WERI-Rb-1 (cell line): ENCODE measurements at places on chromosomes 4 and X.

- no peak for DNase-seq
Measured at GRCh38 chr4:1777822-1778641, 15.1 kb upstream of the FGFR3 start.

- no peak for DNase-seq
Measured at GRCh38 chr4:105541420-105541819, 11.0 kb upstream of the ARHGEF38 start.

GRCh38 chr4:53937918-53938317 is 126.5 kb downstream of the CHIC2 start:
- no peak for DNase-seq

- DNase-seq, result no peak
Measured at GRCh38 chrX:131987252-131987651, 35.9 kb upstream of the STK26 start.

DNA sequence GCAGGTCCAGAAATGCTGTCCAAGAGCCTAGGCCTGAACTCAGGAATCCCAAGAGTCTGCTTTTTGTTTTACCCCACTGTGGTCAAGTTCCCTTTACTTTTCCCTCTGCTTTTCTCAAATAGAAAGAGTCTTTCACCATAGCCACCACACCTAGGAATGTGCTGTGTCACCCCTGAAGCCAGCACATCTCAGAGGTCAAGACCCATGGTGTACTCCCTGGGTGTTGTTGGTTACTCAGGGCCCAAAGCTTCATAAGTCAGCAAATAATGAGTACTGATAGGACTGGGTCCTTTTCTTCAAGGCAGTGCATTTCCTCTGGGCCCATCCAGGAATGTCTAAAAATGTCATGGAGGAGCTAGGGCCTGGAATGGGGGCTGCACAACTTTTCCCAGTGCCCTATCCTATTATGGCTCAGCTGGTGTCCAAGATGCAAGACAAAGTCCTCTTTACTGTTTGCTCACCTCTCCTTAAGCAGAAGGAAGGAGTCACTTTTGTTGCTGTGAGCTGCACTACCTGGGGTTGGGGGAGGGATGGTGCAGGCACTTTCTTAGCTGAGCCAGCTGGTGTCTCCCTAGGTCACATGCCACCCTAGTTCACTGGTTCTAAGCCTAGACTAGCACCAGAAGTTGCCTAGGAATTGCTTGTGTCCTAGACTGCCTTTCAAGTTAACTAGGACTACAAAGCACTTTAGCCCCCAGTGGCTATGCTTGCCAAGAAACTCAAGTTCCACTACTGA is 62.4 kb upstream of the RXFP1 start:
- DNase-seq, result no peak

- no peak for DNase-seq
Measured at GRCh38 chr4:169249214-169249973, 21.4 kb downstream of the SH3RF1 start.

DNA sequence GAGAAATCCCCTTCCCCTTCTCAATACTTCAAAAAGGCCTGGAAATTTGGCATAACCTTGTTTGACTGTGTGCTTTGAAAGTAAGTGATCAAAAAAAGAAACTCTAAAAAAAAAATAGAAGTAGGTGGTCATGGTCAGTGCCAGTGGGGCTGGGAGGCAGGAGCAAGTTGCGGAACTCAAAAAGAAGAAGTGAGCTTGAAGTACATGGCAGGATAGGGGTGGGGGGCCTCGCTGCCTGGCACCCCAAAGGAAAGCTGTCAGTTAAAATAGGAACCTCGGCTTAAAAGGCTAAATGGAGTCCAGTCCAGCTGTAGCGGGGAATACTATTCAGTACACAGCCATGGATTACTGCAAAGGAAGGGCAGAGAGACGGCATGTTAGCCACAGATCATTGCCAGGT is 12.2 kb upstream of the NKRF start:
- DNase-seq, result no peak

- DNase-seq, result no peak
Measured at GRCh38 chr4:25687773-25688172, 32.1 kb downstream of the SLC34A2 start.

GRCh38 chr4:123517971-123518370 is 121.4 kb downstream of the SPRY1 start:
- DNase-seq, result no peak

GRCh38 chr4:63505714-63506460 is 903.4 kb downstream of the TECRL start:
- DNase-seq, result peak; percentile 11

GRCh38 chr4:105859233-105859632 is 36.0 kb upstream of the NPNT start:
- DNase-seq, result no peak

- no peak for DNase-seq
Measured at GRCh38 chr4:176849076-176849475, 56.4 kb upstream of the VEGFC start.

DNA sequence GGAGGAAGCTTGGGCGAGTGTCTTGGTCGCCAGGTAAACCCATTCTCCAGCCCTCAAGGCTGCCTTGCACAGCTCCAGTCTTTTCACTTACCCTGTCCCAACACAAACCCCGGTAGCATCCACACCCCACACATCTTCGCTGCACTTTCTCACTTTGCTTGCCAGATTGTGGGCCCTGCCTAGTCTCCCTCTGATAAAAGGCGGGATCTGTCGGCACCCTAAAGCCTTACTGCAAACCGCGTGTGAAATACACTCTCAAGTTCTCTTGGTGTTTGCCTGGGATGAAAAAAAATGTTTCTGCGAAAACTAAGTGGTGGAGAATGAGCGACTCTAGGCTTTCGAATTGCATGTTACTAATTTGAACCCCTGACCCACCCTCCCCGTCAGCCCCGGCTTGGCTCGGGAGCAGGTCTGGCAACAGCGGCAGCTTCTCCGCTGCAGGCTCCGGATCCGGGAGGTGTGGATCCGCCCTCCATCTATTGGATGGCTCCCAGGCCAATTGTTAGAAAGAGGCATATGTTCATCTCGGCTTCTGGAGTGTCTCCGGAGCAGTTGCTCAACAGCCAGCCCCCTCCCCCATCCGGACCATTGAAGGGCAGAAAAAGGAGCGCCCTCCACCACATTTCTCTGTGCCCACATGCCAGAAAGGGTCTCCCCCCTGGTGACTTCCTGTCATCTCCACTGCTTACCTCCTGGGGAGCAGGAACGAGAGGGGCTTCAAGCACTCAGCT is 3.0 kb upstream of the CITED1 start:
- peak; percentile 94 for DNase-seq

GRCh38 chr4:37793562-37793961 is 32.9 kb upstream of the PGM2 start:
- DNase-seq, result no peak

GRCh38 chrX:136275553-136275952 is 24.4 kb upstream of the MAP7D3 start:
- no peak for DNase-seq

GRCh38 chr4:148216866-148217814 is 225.1 kb downstream of the NR3C2 start:
- no peak for DNase-seq

DNA sequence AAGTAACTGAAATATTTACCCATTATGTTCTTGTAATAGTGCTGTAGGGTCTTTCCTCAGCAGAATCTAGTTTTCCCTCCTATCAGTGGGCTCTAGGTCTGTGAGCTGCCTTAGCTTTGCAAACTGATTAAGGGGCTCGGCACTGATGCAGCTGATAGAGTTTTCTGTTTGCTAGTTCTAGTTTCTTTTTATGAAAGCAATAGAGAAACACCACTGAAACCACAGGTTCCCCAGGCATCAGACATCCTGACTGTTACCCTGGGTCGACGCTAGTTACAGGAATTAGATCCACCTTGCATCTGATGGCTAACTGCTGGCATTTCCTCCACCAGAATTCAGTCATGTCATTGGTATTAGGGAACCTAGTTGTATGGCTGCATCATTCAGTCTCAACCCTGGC is 225.0 kb upstream of the VCX start:
- DNase-seq, result no peak

DNA sequence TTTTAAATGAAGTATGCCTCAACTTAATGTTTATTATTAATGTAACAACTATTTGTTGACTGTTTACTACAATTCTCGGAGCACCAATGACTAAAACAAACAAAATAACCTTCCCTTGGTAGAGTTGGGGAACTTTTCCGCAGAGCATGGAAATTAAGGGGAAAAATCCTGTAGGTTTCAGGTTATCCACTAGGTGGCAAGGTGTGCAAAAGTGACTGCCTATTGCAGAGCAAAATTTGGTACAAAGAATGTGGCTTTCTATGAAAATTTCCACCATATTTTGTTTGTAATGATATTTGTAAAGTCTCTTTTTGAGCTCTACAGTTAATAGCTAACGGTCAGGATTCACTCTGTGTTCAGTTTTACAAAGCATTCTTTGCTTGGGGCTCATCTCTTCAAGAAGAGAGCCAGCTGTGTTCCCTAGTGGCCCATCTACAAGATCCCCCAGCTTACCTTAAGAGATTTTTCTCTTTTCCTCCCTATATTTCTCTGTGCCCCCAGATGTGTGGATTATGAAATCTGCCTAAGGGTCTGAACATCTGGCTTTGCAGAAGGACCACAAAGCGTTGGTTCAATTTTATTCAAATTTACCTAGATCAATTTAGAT is 61.1 kb downstream of the FBXO8 start:
- no peak for DNase-seq

GRCh38 chr4:153705743-153706468 is 21.8 kb downstream of the TLR2 start:
- no peak for DNase-seq

- no peak for DNase-seq
Measured at GRCh38 chr4:119299741-119300100, 22.2 kb downstream of the FABP2 start.

GRCh38 chrX:71081330-71082123 is 13.4 kb upstream of the SNX12 start:
- no peak for DNase-seq
